Mesendoderm (in vitro differentiated cells): ENCODE measurements at places on chromosomes 4 and X.

GRCh38 chrX:17822351-17822750 is 38.7 kb downstream of the RAI2 start:
- no peak for DNase-seq
- H3K27me3 ChIP-seq: no peaks in the 10 kb centered on the region
- no peaks in the 10 kb centered on the region for H3K36me3 ChIP-seq

DNA sequence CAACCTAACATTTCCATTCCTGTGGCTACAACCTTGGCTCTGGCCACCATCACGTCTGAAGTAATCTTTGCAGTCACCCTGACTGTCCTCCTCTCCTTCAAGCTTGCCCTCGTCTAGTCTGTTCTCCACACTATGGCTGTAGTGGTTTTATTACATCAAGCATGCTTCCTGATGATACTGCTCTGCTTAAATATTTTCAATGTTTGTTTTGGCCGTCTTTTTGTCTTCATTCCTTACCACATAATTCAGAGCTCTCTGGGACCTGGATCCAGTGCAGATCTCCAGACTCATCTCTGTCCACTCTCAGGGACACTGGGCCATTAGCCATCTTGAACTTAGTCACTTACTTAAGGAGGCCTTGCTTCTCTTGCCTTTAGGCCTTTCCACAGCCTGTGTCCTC is 27.7 kb upstream of the FREM3 start:
- H3K27me3 ChIP-seq: no peaks in the 10 kb centered on the region
- H3K4me1 ChIP-seq: no peaks in the 10 kb centered on the region
- no peak for DNase-seq
- H3K36me3 ChIP-seq: no peaks in the 10 kb centered on the region

GRCh38 chr4:57091657-57092162 is 18.5 kb downstream of the IGFBP7 start:
- no peak overlapping the region for H3K4me3 ChIP-seq
- no peaks in the 10 kb centered on the region for H3K4me1 ChIP-seq
- DNase-seq: no peak
- no peak overlapping the region for H3K27ac ChIP-seq

DNA sequence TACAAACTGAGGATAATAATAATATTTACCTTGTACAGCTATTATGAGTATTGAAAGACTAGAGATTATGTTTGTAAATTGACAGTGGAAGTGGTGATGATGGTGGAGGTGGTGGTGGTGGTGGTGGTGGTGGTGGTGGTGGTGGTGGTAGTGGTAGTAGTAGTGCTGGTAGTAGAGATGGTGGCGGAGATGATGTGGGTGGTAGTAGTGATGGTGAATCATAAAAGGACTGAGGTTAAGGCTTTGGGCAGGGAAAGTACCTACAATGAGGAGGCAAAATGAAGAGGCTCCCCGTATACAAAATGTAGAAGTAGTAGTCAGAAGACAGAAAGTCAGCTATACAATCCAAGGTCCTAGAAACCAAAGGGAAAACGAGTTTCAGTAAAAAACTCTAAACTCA is 214.1 kb downstream of the BCOR start:
- DNase-seq: no peak
- no peak overlapping the region for H3K4me3 ChIP-seq
- no peaks in the 10 kb centered on the region for H3K4me1 ChIP-seq
- no peak overlapping the region for H3K27ac ChIP-seq

DNA sequence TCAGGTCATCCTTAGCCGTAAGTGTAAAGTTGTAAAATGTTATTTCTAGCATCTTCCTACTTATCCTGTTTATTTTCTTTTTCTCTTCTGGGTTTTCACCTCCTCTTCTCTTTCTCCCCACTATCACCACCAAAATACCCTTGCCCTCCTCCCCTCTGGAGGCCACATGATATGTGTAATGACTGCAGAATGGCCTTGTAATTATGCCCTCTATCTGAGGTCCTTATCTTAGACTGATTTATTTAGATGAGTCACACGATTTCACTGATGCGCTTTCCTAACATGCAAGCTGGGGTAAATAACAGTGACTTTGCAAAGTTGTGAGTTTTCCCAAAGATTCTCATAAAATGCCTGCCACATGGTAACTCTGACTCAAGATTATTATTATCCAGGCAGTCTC is 231.8 kb upstream of the GPRIN3 start:
- no peaks in the 10 kb centered on the region for H3K27me3 ChIP-seq
- H3K36me3 ChIP-seq: no peaks in the 10 kb centered on the region
- H3K4me1 ChIP-seq: no peaks in the 10 kb centered on the region
- no peak overlapping the region for H3K4me3 ChIP-seq

GRCh38 chr4:2080429-2081300 is 21.5 kb downstream of the NAT8L start:
- no peak overlapping the region for H3K27ac ChIP-seq
- no peaks in the 10 kb centered on the region for H3K4me1 ChIP-seq
- DNase-seq: no peak
- H3K36me3 ChIP-seq: no peaks in the 10 kb centered on the region
- no peak overlapping the region for H3K4me3 ChIP-seq

- no peak overlapping the region for H3K27ac ChIP-seq
- H3K4me3 ChIP-seq: no peak overlapping the region
- DNase-seq: peak; percentile 13
- no peaks in the 10 kb centered on the region for H3K27me3 ChIP-seq
Observed at GRCh38 chr4:154989511-154989910, 208.4 kb downstream of the RBM46 start.

- DNase-seq: no peak
- H3K36me3 ChIP-seq: no peaks in the 10 kb centered on the region
- no peak overlapping the region for H3K27ac ChIP-seq
- no peaks in the 10 kb centered on the region for H3K27me3 ChIP-seq
- no peaks in the 10 kb centered on the region for H3K4me1 ChIP-seq
Observed at GRCh38 chr4:105598787-105599186, 46.4 kb downstream of the ARHGEF38 start.

DNA sequence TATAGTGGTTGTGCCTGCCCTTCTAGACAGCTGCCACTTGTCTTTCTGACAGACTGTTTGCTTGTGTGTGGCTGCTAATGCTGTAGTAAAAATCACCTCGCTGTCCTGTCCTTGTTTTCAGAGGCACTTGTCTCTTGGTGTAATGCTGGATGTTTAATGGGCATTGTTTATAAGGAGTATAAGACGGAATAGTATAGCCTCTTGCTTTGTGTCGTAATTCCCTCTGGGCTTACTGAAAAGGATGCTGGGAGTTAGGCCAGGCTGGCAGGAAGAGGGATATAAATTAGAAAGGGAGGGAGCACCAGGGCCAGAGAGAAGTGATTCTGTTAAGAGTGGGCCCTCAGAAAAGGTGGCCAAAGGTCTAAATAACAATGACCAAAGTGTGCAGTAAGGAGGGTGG is 29.0 kb downstream of the NHS start:
- no peaks in the 10 kb centered on the region for H3K4me1 ChIP-seq
- no peak overlapping the region for H3K27ac ChIP-seq

- no peaks in the 10 kb centered on the region for H3K27me3 ChIP-seq
- no peak overlapping the region for H3K4me3 ChIP-seq
- no peak overlapping the region for H3K27ac ChIP-seq
- no peaks in the 10 kb centered on the region for H3K36me3 ChIP-seq
- H3K4me1 ChIP-seq: no peaks in the 10 kb centered on the region
Observed at GRCh38 chr4:95198961-95199360, 349.8 kb downstream of the UNC5C start.

- H3K4me1 ChIP-seq: no peaks in the 10 kb centered on the region
- H3K4me3 ChIP-seq: peak overlapping the region; percentile 66
- H3K27ac ChIP-seq: no peak overlapping the region
- no peaks in the 10 kb centered on the region for H3K36me3 ChIP-seq
- no peaks in the 10 kb centered on the region for H3K27me3 ChIP-seq
Observed at GRCh38 chrX:81120258-81120935, 81.3 kb downstream of the HMGN5 start.

DNA sequence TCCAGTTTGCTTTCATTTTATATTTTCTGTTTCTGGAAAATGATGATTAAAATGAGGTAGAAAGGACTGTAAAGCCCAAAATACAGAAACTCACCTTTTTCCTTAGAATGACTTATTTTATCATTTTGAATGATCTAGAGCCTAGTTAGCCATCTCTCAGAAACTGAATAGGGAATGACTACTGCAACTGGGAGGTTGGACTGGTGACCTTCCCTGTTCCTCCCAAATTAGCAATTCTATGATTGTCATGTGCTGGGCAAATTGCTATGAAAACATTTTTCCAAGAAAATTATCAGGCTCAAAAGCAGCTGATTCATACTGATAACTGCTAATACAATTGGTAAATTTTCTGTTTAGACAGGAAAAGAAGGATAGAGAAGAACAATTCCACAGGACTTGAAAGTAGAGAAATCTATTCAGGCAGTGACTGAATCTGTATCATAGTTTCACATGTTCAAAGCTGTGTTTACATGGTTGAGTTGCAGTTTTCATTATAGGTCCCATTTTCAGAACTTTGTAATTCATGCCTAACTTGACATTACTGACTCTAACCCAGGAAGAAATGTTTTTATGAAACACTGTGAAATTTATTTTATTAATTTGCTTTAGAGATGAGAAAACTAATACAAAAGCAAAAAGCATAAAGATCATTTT is 43.4 kb upstream of the SEC24B start:
- H3K4me3 ChIP-seq: no peak overlapping the region
- H3K36me3 ChIP-seq: no peaks in the 10 kb centered on the region
- no peak for DNase-seq
- no peaks in the 10 kb centered on the region for H3K27me3 ChIP-seq

GRCh38 chrX:43557792-43558191 is 98.3 kb upstream of the MAOA start:
- H3K4me3 ChIP-seq: no peak overlapping the region
- H3K27ac ChIP-seq: no peak overlapping the region
- H3K4me1 ChIP-seq: peaks cover 3% of the 10 kb centered on the region

DNA sequence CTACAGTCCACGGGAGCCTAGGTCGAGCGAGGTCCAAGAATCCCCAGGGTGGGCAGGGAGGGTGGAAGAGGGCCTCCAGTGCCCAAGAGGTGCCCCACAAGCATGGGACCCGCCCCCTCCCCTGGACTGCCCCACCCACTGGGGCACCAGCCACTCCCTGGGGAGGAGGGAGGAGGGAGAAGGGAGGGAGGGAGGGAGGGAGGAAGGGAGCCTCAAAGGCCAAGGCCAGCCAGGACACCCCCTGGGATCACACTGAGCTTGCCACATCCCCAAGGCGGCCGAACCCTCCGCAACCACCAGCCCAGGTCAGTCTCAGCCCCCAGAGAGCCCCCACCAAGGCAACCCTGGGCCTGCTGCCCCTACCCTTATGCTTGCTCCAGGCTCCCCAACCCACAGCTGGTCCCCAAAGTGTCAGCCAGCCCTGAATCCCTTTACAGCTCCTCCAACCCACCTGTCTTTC is at the start of gene GATA1:
GATA1 (plus strand) TSS at position 250 of the 460 bp plus-strand sequence. CDS start 4,520 bp downstream, outside the sequence.
- H3K4me3 ChIP-seq: no peak within 1 kb of the TSS
- no peak within 1 kb of the TSS for H3K27ac ChIP-seq
- H3K4me1 ChIP-seq: no peaks in the 10 kb centered on the region
- no peaks in the 10 kb centered on the region for H3K27me3 ChIP-seq

DNA sequence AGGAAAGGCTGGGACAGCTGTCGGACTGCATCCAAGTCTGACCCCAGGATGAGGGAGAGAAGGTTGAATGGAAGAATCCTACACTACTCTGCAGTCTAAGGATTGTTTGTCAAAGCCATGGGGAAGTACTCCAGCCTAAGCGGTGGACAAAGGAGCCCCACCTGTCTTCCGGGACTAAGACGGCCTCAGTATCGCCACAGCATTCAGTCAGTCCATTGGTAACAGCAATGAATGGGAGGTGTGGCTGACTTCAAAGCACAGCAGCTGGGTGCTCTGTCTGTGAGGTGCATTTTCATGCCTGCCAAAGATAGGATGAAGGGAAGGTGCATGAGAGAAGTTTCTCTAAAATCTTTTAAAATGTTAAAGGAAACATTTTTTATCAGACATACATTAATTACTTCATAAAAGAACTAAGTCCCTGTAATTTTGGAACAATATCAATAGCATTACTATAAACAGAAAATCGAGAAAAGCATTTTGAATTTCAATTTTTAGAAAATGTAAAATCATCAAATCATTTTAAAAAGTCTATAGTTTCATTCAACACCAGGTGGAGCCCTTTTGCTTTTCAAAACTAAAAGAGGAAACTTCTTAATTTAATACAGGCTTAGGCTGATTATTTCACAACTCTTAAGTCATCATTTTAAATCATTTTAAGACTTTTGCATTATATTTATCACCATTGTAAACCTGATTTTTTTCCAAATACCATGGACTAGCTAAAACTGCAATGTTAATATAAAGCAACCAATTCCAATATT is 27.6 kb upstream of the INTU start:
- H3K27ac ChIP-seq: no peak overlapping the region
- H3K36me3 ChIP-seq: no peaks in the 10 kb centered on the region
- peak; percentile 83 for DNase-seq
- no peaks in the 10 kb centered on the region for H3K4me1 ChIP-seq
- H3K27me3 ChIP-seq: no peaks in the 10 kb centered on the region
- no peak overlapping the region for H3K4me3 ChIP-seq

DNA sequence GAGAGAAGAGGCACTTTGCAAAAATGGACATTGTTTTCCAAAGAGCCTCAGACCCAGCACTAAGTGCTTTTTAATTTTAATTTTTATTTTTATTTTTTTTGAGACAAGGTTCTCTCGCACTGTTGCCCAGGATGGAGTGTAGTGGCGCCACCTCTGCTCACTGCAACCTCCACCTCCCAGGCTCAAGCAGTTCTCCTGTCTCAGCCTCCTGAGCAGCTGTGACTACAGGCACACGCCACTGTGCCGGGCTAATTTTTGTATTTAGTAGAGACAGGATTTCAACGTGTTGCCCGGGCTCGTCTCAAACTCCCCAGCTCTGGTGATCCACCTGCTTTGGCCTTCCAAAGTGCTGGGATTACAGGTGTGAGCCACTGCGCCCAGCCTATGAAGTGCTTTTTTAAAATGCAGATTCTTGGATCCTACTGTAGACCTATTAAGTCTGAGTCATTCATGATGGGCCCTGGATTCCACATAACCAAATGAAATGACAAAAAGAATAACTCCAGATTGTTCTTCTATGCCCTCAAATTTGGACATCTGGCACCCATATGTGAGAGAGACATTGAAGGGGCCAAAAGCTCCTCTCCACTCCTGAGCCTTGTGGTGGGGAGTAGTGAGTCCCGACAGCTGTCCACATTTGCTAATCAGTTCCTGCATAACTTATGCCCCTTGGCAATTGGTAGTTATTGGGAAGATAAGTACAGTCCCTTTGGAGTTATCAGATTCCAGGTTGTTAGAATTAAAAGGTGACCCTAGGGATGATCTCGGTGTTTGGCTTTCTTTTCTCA is 3.6 kb downstream of the NOCT start:
- peaks cover 17% of the 10 kb centered on the region for H3K4me1 ChIP-seq
- H3K27me3 ChIP-seq: no peaks in the 10 kb centered on the region
- DNase-seq: no peak
- no peak overlapping the region for H3K4me3 ChIP-seq
- H3K27ac ChIP-seq: no peak overlapping the region
- H3K36me3 ChIP-seq: peaks cover 2% of the 10 kb centered on the region

DNA sequence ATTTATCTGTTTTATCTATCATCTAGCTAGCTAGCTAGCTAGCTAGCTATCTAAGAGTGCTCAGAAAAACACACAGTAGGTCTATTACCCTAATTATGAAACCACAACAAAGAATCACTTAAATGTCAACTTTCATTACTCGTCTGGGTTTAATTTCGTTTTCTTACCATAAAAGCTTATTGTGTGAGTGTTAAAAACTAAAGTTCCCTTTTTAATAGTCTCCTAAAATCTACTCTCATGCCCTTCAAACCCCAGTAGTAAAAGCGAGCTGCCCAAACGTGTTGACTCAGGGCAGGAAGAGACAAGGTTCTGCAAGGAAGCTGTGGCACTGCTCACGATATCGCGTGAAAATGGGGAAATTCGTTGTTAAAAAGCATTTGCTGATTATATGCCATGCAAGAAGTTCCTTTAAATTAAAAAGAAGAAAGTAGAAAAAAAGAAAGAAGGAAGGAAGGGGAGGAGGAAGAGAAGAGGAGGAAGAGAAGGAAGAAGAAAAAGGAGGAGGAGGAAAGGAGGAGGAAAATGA is 595 bp downstream of the MBNL3 start:
- H3K4me1 ChIP-seq: no peaks in the 10 kb centered on the region
- no peak overlapping the region for H3K4me3 ChIP-seq
- DNase-seq: peak; percentile 26
- H3K27ac ChIP-seq: no peak overlapping the region
- H3K27me3 ChIP-seq: no peaks in the 10 kb centered on the region
